ENCODE measurements at places on chromosomes 5 and 9.
A peak's percentile ranks its signal among the peaks of the same experiment; 100 is the strongest.

DNA sequence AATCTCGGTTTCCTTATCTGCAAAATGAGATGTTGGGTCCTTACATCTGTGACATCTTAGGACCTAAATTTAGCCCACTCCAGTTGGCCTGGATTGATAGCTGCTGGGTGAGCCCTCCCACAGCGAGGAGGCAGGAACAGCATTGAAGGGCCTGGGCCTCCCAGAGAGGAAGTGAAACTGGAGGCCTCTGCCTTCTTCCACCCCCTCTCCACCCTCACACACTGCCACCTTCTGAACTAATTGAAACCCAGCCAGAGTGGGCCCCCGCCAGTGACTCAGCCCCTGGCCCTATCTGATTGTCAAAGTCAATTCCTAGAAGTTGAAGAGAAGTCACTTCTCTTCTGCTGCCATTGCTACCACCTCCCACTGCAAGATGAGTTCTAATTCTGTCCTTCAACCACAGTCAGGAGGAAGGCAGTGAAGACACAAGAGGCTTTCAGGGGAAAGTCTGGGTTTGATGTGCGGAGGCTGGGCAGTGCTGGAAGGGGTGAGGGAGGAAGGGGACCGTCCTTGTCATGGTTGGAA, 55.2 kb upstream of the NEK6 start:
- no peak for DNase-seq

- no peak for DNase-seq
These were observed 320.4 kb upstream of the KLF4 start for GRCh38 chr9:107809871-107810460.

DNA sequence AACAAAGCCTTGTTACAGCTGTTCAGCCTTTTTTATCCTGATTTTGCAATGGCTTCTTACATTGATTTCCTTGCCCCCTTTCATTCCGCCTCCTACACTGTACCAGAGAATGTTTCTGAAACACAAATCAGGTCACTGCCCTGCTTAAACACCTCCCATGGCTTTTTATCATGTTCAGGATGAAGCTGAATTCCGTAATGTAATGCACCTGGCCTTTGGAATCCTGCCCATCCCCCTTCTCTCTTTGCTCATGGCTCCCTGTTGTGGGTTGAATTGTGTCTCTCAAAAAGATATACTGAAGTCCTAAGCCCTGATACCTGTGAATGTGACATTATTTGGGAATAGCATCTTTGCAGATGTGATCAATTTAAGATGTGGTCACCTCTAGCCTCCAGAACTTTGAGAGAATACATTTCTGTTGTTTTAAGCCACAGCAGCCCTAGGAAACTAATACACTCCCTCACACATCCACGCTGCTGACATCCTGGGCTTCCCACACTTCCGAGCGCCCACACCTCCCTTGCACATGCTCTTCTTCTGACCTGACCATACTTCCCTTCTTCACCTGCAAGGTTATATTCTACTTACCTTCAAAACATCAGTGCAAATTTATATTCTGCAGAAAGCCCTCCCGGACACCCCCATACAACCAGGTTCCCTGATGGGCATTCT, 101.2 kb downstream of the DNAH5 start:
- DNase-seq, result no peak

DNA sequence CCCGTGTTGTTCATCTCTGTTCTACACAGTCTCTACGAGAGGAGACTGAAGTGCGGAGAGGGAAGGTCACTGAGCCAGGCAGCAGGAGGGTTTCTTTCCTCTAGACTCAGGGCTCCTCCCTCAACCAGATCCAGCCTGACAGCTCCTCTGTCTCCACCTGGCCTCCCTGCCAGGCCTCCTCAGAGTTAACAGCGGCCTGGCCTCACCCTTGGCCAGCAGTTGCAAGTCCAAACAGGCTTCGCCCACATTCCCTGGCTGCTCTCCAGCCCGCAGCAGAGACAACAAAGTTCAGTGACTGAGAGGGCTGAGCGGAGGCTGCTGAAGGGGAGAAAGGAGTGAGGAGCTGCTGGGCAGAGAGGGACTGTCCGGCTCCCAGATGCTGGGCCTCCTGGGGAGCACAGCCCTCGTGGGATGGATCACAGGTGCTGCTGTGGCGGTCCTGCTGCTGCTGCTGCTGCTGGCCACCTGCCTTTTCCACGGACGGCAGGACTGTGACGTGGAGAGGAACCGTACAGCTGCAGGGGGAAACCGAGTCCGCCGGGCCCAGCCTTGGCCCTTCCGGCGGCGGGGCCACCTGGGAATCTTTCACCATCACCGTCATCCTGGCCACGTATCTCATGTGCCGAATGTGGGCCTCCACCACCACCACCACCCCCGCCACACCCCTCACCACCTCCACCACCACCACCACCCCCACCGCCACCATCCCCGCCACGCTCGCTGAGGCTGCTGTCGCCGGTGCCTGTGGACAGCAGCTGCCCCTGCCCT, at the start of gene HRCT1:
HRCT1 (plus strand) TSS at position 291 of the 768 bp plus-strand sequence; CDS start at position 377, 86 bp downstream.
- peak; percentile 95 for DNase-seq

DNA sequence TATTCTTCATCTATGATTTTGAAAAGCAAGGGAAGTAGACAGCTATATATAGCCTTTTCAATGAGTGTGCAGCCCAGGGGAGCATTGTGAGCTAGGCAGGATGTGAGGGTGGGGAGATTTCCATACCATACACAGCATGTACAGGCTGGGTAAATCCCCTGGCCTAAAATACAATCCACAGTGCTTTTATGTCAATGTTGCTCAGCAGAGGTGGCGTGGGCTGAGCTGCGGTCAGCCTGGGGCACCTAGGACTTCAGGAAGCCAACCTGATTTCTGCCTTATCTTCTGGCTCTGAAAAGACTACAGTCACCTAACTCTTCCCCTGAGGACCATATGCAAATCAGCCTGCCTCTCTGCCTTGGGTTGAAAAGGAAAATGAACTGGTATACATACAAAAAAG, 6.3 kb upstream of the GARIN3 start:
- no peak for DNase-seq

DNA sequence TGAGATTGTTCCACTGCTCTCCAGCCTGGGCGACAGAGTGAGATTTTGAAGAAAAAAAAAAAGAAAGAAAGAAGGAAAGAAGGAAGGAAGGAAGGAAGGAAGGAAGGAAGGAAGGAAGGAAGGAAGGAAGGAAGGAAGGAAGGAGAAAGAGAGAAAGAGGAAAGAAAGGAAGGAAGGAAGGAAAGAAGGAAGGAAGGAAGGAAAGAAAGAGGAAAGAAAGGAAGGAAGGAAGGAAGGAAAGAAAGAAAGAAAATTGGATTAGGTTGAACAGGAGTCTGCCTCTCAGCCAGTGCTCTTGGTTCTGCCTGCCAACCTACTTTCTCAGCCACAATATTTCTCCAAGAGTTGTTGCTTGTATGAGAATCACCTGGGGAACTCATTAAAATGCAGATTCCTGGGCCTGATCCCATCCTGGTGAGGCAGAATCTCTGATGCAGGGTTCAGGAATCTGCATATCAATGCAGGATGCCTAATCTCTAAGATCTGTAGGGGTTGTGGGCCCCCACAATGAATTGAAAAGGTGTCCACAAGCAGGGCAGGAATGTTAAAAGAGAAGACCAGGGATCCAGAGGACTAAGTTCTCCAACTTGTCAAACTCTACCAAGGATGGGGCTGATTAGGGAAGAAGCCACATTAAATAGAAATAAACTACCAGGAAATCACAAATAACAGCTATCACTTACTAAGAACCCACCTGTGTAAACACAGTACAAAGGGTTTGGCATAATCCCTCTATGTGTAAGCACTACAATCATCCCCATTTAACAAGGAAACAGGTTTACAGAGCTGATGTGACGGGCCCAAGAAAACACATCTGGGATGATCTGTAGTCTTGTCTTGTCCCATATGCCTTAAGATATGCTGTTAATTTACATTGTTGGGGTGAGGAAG, 23.4 kb upstream of the GALNT10 start:
- no peak for DNase-seq

DNA sequence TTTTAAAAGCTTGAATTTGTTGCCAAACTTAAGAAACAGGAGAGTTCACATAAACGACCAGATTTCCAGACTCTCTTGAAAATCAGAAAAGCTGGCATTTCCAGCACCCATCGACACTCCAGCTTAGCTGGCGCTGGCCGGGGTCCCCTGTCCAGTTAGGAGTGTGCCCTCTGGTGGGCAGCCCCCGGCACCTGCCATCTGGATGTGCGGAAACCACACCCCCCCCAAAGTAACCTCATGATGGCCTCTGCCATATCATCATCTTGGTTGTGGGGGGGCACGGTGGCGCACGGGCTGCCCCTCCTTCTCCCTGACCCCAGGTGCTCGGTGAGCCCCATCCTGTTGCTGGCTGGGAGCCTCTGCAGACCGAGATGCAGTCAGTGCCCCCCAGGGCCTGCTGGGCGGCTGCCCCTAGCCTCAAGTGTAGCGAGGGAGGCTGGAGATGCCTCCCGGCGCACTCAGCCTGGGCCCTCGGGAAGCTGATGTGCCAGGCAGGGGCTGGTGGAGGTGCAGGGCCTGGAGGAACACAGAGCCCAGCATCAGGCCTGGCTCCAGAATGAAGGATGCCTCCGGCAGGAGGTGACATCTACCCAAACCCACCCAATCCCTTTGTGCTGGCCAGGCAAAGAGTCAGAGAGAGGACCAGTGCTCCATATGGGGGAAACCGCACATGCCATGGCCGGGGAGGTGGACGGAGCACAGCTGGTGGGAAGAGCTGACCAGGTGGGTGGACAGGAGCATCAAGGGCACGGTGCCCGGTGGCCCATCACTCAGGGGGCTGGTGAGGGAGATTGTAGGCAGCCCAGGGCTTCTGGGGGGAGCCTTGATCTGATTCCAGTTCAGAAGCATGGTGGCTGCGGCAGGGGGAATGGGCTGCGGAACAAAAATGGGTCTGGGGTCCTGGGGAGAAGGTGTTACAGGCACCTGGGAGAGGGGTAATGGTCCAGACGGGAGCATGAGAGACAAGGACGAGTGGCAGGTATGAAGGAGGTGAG, 70.6 kb downstream of the ADAMTS2 start:
- DNase-seq, result no peak

GRCh38 chr9:89539374-89539773, 41.5 kb upstream of the SEMA4D start:
- DNase-seq, result no peak

DNA sequence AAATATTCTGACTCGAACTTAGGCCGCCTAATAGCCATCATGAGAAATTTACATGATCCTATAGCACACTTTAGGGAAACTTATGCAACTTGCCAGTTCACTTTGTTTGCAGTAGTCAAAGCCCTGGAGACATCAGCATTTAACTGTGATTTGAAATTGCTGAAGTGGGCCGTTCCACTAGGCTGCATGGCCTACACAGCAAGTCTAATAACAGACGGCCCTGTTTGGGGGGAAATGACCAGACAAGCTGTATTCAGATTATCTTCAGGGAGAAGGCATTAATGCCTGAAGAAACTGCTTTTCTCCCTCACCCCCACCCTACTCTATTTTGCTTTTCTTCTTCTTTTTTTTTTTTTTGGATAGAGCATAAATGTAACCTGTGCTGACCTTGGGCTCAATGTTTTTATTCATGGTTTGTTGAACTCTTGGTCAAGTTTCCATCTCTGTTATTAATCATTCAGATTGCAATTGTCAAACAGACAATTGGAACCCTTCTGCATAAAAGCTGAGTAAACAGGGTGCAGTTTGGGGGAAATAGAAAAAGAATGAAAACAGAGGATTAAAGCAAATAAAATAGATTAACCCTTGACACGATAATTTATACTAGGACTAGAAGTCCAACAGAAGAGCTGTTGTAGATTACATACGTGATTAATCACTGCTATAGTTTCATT, 1928.2 kb upstream of the WWC1 start:
- DNase-seq, result no peak
